ENCODE measurements at places on chromosomes 7 and 10.
A peak's percentile ranks its signal among the peaks of the same experiment; 100 is the strongest.

GRCh38 chr7:157674715-157675426 is 338.1 kb downstream of the DNAJB6 start:
- DNase-seq, result no peak

DNA sequence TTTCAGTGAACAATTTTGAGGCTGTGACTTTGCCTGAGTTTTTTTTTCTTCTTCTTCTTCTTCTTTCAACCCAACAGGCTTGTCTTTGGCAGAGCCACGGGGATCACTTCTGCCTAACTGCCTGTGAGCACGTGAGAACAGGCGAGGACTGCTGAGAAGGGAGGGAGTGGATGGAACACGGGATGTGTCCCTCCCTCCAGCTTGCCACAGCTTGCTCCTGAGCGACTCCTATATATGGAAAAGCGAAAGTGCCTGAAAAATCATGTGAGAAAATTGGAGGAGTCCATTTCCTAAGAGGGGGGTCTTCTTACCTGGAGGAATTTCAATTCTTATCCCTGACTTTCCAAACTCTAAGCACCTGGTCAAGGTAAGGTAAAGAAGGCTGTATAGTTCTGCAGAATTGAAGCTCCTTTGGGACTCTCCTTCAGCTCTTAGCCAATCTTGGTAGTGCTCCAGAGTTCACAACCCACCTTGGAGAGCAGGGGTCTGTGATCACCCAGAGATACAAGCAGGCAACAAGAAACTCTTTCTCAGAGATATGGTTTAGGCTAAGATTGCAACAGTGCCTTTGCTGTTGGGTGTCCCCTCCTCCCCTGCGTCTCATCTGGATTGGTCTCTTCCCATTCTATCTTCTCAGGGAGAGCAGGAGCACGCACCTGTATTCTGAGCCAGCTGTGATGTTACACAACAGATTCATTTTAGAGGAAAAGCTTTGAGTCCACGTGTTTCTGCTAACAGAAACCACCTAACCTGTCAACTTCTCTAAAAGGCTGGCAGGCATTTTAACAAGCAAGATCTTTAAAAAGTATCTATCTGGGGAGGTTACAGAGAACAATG is at the start of gene MAT1A:
Gene MAT1A, minus strand, starts transcription at position 208 of the 837 bp plus-strand sequence. CDS start 235 bp downstream, outside the sequence.
- DNase-seq, result peak; percentile 19

DNA sequence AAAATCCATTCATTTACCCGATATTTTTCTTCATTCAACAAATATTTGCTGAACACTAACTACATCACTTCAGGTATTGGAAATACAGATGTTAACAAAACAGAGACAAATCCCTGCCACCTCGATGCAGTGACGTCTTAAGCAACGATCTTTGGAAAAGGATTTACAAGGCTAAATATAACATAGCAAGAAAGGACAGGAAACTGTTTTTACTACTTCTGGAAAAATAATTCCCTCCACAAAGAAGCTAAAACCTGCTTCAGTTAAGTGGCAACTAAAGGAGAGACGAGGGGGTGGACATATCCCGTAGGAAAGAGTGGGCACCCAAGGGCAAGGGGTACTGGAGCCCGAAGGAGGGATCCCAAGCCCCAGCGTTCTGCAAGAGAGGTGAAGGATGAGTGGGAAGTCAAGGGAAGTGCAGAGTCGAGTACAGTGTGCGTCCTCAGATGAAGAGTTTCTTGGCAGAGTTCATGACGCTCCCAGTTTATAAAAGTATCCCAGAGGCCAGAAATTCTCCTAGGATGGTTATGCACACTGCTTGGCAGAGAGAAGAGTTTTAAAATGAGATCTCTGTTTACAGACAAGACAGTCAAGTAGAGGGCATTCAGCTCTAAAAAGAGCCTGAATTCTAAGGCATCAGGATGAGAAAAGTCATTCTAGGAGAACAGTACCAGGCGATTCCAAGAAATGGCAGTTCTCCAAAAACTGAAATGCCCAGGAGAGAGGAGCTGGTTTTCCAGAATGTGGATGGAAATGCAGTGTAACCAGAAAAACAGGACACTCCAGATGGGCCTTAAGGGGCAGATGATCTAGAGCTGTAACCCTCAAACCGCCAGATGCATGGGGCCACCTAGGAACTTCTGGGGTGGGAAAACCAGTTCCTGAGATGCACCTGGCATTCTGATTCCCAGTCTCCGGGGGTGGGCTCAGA is 97.3 kb downstream of the GRB10 start:
- no peak for DNase-seq

DNA sequence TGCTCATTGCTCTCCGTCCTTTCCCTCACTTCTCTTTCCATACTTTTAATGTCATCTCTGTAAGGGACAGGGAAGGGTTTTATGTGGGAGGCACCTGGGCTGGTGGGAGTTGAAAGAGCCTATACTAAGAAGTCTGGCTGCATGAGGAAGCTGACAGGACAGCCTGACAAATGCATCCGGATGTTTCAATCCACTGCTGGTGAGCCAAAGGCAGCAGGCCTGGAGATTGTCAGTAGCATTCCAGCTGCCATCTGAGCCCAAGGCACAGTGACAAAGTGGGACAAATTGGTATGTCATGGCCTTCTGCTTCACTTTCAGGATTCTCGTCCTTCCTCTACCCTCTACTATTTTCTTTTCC is 218.4 kb downstream of the STK31 start:
- peak; percentile 20 for DNase-seq

- DNase-seq, result peak; percentile 87
Measured at GRCh38 chr7:106358103-106358663, 73.4 kb upstream of the NAMPT start.

GRCh38 chr10:104479906-104480593 is 126.4 kb downstream of the CFAP58 start:
- peak; percentile 3 for DNase-seq

DNA sequence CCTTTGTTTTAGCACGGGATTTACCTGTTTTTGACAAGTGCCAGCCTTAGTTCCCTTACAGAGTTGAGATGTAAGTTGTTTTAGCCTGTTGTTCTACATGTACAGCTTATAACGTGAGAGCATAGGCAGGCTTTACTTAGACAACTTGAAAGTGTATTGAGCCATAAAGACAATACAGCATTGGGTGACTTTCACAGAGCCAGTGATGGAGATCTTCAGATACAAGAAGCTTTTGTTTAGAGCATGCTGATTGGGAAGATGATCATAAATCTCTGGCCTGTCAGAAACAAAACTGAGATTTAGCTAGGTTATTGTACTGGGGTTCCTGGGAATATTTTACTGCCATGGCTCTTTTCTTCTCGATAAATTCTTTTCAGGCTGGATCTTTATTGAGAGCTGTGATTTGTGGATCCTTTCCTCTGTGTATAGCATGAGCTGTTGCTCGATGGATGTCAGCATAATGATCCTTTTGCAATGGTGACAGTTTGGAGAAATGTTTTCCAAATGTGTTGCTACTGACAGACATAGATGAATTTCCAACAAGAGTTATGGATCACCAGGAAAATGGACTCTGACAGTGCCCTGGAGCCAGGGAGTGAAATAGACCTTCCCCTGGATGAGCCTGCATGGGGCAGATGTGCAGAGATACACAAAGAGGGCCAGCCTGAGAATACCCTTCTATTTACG is 30.2 kb downstream of the LHFPL3 start:
- DNase-seq, result no peak

DNA sequence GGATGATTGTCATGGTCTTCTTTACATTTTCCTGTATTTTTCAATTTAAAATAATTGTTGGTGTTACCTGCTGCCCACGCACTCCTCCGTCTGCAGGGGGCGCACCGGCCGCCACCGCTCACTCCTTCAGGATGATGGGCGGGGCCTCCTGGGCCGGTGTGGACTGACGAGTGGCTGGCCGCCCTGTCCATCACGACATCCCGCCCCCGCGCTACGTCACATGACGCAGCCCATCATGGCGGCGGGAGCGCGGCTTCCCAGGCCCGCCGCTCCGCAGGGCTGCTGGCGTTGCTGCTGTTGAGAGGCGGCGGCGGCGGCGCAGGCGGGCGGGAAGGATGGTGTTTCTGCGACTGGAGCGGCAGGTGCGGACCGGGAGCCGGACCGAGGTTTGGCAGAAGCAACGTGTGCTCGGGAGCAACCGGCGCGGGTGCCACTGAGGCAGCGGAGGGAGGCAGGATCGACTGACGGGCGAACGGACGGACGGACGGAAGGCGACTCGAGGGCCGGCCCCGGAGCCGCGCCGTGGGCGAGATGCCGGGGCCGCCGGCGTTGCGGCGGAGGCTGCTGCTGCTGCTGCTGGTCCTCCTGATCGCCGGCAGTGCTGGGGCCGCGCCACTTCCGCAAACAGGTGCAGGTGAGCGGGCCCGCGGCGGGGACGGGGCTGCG is at the start of gene LMTK2:
Gene LMTK2, plus strand, starts transcription at position 216 of the 666 bp plus-strand sequence. Its CDS starts 316 bp downstream, at position 532.
- DNase-seq, result peak; percentile 74

- no peak for DNase-seq
Measured at GRCh38 chr7:43631559-43631958, 48.7 kb downstream of the STK17A start.

DNA sequence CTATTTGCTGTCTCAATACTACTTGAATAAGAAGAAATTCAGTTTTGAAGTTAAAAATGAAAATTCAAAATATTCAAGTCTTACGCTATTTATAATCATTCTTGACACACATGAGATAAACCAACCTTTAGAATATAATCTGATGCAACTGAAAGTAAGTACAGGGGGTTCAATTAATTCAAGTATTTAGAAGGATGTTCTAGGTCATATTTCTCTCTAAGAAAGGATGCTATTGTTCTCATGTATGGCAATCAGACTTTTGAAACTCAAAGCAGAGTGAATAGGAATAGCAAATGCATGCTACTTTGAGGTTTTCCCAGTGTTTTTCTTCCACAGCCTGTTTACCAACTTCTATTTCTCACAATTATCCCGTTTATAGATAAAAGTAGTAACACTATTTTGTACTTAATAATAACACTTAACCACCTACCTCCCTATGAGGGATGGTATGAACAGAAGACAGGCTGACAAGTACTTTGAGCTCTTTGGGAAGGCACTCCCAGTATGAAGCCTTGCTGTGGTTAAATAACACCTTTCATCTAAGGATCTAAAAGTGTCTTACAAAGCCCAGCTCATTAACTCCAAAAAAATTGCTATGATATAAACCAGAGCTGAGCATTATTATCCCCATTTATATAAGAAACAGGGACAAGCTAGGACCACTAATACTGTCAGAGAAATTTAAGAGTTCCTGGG is 18.0 kb upstream of the SPOCK2 start:
- DNase-seq, result no peak

DNA sequence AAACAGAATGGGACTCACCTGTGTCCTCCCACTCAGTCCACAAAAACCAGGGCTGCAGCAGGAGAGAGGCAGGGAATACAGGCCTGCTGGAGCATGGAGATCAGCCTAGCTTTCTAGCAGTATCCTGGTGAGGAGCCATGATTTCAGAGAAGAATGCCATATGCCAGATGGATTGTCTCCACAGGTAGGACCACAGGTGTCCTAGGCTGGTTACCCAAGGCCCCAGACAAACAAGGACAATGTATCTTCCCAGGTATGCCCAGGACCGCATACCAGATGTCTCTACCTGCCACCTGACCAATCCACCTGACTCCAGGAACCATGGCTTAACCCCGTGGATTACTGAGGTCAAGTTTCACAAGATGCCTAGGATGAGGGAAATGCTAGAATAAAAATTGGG is 295.4 kb upstream of the NPSR1 start:
- DNase-seq, result no peak

DNA sequence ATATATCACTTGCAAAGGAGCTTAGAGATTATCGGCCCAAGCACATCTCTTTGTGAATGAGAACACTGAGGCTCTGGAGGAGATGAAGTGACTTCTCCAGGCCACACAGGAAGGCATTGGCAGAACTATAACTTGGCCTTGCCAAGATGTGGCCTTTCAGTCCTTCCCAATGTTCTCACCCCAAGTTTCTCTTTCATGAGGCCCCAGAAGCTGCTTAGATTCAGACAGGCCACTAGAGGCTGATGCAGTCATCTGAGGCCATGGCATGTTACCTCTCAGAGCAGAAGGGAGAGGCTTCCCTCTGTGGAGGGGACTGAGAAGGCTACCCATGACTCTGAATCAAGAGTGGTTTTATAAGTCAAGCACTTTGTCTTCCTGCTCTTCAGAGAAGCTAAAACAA is 1003.7 kb downstream of the LRMDA start:
- no peak for DNase-seq

GRCh38 chr7:28390426-28390825 is 21.9 kb upstream of the CREB5 start:
- no peak for DNase-seq

- no peak for DNase-seq
Measured at GRCh38 chr7:74028321-74028838, 407 bp downstream of the ELN start.

- DNase-seq, result no peak
Measured at GRCh38 chr10:131016556-131016955, 295.0 kb downstream of the TCERG1L start.

DNA sequence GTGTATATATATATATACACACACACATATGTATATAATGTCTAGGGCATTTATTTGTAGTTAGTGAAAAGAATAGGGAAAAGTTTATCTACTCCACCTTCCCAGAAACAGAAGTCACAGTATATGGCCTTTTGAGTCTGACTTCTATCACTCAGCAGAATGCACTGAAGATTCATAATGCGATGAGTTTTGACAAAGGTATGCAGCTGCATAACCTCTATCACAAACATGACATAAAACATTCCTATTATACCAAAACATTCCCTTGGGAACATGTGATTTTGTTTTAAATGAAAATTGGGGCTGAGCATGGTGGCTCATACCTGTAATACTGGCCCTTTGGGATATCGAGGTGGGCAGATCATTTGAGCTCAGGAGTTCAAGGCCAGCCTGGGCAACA is 137.3 kb upstream of the EEPD1 start:
- DNase-seq, result peak; percentile 74

DNA sequence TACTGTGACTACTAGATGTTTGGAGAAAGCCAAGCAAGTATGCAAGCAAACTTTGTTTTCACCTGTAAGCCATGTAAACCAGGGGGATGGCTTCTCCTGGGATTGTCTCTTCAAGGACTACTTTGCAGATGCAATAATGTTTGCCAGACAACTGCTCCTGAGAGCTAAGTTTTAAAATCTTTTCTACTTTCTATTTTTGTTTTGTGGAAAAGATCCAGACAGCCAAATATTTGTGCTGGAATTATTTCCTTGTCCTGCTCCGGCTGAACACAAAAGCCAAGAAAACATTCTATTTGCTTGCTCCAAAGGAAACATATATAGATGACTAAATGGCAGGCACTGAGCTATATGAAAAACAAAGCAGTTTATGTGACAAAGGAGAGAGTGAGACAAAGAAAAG is 51.6 kb downstream of the TFPI2 start:
- no peak for DNase-seq

GRCh38 chr10:29317423-29318021 is 28.7 kb downstream of the LYZL1 start:
- no peak for DNase-seq

DNA sequence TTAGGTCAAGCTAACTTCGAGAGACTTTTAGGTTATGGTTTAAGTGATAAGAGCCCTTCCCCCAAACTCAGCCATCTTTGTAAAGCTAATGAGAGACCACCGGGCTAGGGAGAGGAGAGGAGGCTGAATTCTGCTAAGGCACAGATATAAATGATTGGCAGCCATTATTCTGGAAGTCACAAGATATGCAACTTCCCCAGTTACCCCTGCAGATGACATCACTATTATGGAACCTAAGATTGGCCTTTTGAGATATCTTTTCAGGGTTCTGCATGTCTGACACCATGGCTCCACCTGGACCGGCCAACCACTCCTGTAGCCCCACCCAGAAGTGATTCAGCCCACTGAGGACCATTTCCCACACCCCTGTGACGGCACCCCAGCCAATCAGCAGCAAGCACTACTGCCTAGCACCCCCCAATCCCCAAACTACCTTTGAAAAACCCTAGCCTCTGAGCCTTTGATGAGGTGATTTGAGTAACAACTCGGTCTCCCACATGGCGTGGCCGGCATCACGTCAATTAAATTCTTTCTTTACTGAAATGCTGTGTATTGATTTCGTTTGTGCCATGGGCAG is 14.4 kb downstream of the VIPR2 start:
- DNase-seq, result no peak
